Dermis microvascular lymphatic vessel endothelial cell (primary cell): ENCODE measurements at places on chromosomes 16 and 17.
A peak's percentile ranks its signal among the peaks of the same experiment; 100 is the strongest.

DNA sequence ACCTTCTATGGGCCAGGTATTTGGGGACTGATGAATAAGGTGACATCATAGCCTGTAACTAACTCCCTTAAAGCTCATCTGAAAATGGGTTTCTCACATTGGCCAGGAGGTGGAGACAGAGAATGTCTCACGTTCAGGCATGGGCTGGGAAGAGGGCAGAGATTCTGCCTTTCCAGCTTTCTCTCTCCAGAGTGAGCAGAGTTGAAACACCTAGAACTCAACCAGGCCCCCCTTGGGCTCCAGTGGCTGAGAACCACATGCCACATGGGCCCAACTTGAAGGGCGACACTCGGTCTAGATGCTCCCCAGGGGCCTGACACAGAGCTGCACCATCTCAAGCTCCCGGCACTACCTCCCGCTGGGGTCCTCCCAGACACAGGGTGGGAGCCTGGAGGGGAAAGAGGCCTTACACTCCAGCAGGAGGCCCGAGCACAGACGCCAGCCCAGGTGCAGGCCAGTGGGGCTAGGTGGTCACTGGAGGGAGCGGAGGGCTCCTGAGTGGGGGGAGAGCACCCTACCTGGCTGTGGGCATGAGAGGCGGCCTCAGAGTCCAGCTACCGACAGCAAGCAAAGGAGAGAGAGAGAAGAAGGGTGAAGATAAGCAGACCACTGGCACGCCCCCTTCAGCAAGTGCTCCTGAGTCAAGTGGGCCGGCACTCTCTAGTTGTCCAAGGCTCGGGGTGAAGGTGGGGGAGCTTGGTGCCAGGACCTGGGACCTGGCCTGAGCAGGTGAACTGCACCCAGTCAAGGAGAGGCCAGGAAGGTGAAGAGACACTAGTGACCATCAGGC lies 55.9 kb downstream of the MYO18A start:
- DNase-seq, result peak; percentile 57

GRCh38 chr17:30958187-30958586 lies 12.7 kb upstream of the RNF135 start:
- no peak for DNase-seq

DNA sequence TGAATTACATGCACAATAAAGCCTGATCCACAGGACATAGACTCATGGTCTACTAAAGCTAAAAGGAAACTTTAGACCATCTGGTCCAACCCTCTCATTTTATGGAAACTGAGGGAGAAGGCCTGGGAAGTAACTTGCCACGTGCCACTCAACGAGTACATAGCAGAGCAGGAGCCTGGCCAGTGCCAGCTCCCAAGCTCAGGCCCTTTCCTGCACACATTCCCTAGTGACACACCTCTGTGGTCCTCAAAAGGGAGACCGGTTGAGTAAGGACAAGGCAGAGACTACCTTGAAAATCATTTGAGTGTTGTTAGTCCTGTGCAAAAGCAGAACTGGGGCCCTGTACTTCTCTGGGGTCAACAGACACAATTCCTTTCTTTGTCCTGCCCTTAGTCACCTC lies 2.8 kb downstream of the CCL4L2 start:
- no peak for DNase-seq

GRCh38 chr16:85393674-85394451 lies 219.3 kb upstream of the GSE1 start:
- DNase-seq, result no peak

GRCh38 chr17:64106918-64107317 lies 23.0 kb downstream of the ERN1 start:
- no peak for DNase-seq

DNA sequence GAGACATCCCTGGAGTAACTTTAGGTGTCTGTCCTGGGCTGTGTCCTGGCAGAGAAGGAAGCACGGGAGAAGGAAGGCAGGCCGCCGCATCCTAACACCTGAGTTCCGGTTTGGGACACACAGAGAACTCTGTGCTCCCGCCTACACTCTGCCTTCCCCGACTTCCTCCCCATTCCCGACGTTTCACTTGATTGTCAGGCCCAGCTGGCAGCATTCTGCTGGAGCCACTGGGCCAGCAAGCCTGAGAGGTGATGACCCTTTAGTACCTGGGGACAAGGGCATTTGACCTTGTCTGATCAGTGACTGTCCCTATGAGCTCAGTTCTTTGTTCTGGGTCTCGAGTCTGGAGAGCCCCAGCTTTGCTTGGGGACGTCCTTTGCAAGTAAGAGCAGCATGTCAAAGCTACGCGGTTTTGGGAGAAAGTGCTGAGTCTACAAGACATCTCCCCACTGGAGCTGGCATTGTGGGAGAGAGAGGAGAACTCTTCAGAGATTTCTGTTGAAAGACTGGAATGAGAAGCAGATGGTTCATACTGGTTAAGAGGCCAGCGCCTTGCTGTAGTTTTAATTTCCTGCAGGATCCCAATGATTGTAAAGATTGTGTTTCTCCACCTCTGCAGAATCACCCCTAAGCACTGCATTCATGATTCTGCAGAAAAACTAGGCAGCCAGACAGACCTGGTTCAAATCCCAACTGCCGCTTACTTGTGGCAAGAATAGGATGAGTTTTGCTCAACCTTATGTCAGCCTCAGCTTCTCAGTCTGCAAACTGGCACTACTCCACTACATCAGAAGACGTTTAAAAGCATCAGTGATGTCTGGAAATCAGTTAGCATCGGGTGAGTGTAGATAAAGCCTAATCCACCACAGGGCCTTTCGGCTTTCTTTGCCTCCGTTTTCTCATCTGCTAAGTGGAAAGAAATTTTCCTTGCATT lies 20.6 kb downstream of the ABAT start:
- no peak for DNase-seq

DNA sequence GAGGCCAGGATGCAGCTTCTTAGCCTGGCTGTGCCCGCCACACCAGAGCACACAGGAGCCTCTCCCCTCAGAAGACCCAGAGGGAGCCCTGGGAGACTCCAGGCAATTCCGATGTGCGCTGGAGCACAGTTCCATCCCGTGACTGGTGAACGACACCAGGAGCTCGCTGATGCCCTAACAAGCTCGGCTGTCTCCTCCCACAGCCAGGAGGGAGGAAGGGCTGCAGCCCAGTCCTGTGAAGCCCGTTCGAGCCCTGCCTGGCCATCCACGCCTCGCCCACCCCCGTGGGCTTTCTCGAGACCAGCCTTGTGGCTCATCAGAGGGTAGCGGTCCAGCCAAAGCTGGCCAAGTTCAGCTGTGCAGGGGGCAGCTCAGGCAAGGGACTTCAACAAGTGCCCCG lies 21.8 kb upstream of the RASD1 start:
- DNase-seq, result no peak

- no peak for DNase-seq
These were observed 8.9 kb upstream of the HDAC5 start for GRCh38 chr17:44132275-44132821.
